Stimulated activated CD8-positive, alpha-beta memory T cell treated with anti-CD3 and anti-CD28 coated beads, Interleukin-7, amount 100 ng/mL, for 1 hour (primary cell): ENCODE measurements at places on chromosomes 3 and 15.

DNA sequence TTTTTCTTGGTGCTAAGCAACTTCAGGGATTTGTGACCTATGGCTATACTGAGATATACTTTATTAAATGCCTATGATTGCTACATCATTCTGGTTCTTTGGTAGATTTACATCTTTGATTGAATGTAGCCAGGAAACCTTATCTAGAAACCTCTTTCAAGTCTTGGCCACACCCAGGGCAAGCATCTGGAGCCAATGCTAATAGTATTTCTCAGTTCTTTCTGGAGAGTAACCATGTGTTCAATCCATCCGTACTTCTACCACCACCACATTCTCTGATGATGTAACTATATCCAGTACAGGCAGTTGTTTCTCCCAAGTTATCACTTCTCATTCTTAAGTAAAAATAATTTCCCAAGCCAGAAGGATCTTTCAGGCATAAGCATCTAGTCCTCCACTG lies 69.0 kb downstream of the NME9 start:
- no peak for DNase-seq

DNA sequence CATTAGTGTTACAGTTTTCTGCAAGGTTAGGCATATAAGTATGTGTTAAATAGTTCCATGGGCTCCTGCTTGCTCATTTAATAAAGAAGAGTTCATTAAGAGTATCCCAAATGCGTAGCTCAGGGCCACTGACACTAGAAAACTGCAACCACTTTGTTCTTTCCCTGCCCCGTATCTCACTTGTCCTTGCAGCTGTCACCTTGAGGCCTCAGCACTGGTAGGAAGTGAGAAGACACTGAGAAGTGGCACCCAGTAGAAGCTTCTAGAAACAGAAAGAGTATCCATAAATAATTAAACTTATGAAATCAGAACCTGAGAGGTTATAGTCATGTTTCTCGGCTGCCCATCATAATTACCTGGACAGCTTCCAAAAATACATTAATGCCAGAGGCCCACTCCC lies 266.0 kb downstream of the KCNMB2 start:
- no peak for DNase-seq

- DNase-seq, result no peak
Measured at GRCh38 chr3:69914395-69914794, 85.1 kb upstream of the SAMMSON start.

GRCh38 chr15:91710080-91710698 lies 143.3 kb upstream of the SLCO3A1 start:
- DNase-seq, result no peak

GRCh38 chr3:171286580-171287249 lies 173.5 kb downstream of the TNIK start:
- no peak for DNase-seq

GRCh38 chr3:39501968-39502837 lies 34.7 kb downstream of the MOBP start:
- no peak for DNase-seq

DNA sequence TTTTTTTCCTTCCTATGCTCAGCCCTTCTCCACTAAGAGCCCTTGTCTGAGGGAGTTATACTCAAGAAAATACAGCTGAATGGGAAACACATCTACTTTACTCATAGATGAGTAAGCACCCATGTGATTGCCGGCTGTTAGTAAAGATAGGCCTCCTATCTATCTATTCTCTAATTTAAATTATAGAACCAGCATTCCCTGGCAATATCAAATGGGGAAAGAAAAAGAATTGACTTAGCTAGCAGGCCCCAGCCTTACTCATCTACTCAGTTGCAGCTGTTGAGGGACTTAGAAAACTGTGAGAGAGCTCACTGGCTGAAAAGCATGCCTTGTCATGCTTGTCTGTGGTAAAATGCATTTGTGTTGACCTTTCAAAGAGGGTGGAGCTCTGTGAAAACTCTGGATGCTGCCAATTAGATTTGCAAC lies 116.9 kb upstream of the LRRFIP2 start:
- DNase-seq, result no peak

- no peak for DNase-seq
Measured at GRCh38 chr15:20280933-20281463, 260.6 kb downstream of the GOLGA6L6 start.

DNA sequence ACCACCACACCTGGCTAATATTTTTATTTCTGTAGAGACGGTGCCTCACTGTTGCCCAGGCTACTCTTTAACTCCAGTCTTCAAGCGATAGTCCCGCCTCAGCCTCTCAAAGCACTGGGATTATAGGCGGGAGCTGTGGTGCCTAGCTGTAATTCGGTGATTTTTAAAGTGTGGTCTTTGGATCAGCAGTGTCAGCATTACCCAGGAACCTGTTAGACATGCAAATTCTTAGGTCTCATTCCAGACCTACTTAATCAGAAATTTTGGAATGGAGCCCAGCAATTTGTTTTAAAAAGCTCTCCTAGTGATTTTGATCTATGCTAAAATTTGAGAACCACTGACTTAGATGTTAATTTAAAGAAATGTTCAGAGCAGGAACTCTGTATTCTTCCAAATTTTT lies 51.9 kb downstream of the GOLM2 start:
- no peak for DNase-seq

GRCh38 chr3:71210257-71211007 lies 373.1 kb downstream of the FOXP1 start:
- DNase-seq, result no peak

DNA sequence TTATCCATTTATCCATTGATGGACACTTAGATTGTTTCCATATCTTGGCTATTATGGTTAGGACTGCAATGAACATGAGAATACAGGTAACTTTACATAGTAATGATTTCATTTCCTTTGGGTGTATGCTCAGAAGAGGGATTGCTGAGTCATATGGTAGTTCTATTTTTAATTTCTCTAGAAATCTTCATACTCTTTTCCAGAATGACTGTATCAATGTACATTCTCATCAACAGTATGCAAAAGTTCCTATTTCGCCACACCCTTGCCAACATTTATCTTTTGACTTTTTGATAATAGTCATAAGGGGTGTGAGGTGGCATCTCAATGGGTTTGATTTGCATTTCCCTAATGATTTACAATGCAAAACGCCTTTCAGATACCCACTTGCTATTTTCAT lies 6.2 kb upstream of the NIPA1 start:
- DNase-seq, result no peak

GRCh38 chr3:34013818-34014570 lies 215.6 kb downstream of the PDCD6IP start:
- DNase-seq, result no peak

DNA sequence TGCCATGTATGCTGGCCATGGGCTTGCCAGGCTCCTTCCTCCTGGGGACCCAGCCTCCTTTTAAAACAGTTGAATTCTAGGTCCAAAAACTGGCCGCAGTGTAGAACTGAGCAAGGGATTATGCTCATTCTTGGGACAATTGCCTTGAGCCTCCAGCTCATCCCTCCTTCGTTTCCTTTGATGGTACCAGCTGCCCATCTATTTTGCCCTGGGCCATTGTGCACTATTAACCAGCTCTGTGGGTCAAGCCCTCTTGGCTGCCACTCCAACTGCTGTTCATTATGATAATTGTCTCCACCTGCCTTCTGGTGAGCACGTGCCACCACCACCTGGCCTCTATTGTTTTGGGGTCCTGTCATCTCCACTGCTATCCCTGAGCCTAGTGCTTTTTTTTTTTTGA lies 75.8 kb upstream of the SYN2 start:
- no peak for DNase-seq

- no peak for DNase-seq
Measured at GRCh38 chr15:82536409-82537350, 3.6 kb downstream of the RPS17 start.

DNA sequence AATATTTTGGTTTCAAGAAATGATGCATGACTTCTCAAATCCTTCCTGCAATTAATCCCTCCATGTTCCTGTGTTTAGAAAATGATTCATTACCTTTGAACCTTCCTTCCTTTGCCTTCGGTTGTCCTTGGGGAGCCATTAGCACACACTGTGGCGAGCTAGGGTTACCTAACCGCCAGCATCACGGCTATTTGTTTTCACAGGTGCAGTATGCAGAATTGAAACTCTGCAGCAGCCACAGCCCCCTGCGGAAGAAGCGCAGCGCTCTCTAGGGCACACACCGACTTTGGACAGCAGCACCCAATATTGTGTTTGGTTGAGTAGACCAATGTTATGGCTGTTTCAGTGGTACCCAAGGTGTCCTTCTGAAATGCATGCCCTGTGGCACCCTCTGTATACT lies 247.4 kb downstream of the MCTP2 start:
- no peak for DNase-seq

DNA sequence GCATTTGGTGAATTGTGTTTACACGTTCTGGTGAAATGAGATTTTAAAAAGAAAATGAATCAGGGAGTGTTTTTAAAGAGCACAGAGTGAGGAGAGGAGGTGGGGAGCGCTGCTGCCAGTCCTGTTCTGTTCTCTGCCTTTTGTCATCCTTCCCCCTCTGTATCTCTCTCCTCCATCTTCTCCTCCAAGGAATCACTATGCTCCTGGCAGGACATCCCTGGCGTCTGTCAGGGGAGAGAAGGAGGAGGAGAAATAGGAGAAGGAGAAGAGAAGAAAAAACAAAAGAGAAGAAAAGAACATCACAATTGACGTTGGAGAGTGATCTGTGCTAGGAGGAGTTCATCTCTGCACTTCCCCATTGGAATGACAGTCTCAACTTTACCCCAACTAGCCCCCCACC lies 627.6 kb upstream of the TBL1XR1 start:
- no peak for DNase-seq

- DNase-seq, result no peak
Measured at GRCh38 chr3:116873142-116873541, 163.6 kb downstream of the TUSC7 start.
